ENCODE measurements at places on chromosomes 4 and X.
A peak's percentile ranks its signal among the peaks of the same experiment; 100 is the strongest.

GRCh38 chr4:41991916-41992767, 1.8 kb downstream of the SLC30A9 start:
- no peak for DNase-seq

DNA sequence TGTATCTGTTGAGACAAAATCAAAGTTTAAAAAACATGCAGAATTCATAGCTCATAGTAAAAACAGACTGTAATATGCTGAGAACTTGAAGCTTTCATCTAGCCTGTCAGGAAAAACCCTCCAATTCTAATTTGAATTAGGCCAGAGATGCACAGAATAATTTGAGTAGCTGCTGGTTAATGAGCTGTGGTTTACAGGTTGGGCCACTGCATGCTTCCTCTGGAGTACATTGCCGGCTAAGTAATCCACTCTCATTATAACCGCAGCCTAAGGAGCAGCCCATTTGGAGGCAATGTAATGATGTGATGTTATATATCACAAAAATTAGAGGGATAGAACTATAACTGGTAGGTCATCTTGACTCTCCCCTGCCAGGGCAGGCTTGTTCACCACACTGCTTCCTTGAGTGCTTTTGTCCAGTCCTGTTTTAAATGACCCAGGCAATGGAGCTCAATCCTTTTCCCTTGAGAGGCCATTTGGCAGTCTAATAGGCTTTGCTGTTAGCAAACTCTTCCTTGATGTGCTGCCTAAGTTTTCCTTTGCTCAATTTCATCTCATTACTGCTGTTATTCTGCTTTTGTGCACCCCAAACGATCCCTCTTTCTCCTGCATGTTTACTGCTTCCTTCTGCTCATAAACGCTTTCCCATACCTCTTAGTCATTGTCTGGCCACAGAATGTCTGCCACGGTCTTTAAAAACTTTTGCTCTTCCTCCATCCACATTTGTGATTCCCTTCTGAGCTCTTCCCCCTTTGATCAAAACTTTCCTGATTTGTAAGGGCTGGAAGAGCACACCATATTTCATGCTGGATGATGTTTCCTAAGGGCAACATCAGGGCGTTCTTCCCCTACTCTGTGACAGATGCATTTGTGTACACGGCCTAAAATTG, 230.9 kb downstream of the C4orf33 start:
- no peak for DNase-seq

DNA sequence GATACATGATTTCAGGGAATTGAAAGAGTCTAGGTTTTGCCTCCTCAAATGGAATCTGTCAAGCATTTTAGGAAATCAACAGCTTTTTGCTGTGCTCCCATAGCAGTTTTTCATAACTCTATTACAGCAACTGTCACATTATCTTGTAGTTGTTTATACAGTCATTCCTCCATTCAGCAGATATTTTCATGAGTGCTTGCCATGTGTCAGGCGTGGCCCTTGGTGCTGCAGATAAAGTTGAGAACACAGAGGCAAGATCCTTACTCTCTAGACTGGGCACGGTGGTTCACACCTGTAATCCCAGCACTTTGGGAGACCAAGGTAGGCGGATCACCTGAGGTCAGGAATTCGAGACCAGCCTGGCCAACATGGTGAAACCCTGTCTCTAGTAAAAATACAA, 67.3 kb downstream of the MCUB start:
- DNase-seq: no peak

DNA sequence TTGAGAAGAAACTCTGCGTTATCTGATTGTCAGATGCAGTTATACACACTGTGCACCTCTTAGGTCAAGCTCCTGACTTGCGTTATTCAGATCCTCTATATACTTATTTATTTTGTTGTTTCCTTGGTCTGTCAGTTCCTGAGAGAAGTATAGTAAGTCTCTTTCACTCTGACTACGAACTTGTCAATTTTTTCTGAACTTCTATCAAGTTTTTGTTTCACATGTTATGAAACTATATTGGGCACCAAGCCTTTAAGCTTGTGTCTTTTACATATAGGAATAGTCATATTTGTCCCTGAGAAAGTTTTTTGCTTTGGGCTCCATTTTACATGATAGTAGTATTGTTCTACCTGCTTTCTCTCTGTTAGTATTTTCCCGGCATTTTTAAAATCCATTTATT, 31.7 kb downstream of the ZNF275 start:
- DNase-seq: no peak

- peak; percentile 67 for DNase-seq
Observed at GRCh38 chrX:77899081-77899828, at the start of gene COX7B. Gene COX7B, plus strand, starts transcription at chrX:77899468. Its CDS starts 86 bp downstream, at chrX:77899554.

GRCh38 chr4:6497796-6498195, 25.4 kb upstream of the PPP2R2C start:
- no peak for DNase-seq

- no peak for DNase-seq
Observed at GRCh38 chr4:169815606-169816005, 57.9 kb upstream of the HPF1 start.

DNA sequence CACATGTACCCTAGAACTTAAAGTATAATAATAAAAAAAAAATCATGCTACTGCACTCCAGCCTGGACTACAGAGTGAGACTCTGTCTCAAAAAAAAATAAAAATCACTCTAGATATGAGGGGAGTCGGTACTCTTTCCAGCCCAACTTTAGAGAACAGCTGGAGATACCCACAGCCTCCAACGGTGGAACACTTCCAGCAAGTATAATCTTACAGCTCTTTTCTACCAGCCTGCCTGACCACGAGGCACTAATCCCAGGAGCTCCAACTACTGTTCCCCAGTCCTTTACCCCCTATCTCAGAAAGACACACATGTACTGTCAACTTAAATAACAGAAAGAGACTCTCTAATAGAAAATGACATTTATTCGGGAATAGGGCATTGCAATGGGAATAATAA, 46.8 kb downstream of the STEEP1 start:
- DNase-seq: no peak

DNA sequence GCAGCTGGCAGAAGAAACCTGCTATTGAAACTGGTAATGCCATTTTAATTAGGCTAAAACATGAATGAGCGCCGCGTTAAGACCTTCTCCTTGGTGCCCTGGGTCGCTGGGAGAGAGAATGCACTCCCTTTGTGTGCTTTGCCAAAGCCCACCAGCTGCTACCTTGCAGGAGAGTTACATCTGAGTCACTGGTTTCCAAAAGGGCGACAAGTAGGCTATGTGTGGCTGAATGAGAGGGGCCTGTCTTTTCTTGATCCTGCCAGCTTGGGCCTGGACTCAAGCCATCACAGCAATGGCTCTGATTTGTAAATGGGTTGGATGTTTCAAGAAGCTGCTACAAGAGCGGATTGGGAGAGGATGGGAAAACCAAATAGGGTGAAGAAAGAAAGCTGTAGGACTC, 81.5 kb downstream of the NHS start:
- DNase-seq: peak; percentile 55

- no peak for DNase-seq
Observed at GRCh38 chr4:48499551-48500066, 9.6 kb downstream of the ZAR1 start.

DNA sequence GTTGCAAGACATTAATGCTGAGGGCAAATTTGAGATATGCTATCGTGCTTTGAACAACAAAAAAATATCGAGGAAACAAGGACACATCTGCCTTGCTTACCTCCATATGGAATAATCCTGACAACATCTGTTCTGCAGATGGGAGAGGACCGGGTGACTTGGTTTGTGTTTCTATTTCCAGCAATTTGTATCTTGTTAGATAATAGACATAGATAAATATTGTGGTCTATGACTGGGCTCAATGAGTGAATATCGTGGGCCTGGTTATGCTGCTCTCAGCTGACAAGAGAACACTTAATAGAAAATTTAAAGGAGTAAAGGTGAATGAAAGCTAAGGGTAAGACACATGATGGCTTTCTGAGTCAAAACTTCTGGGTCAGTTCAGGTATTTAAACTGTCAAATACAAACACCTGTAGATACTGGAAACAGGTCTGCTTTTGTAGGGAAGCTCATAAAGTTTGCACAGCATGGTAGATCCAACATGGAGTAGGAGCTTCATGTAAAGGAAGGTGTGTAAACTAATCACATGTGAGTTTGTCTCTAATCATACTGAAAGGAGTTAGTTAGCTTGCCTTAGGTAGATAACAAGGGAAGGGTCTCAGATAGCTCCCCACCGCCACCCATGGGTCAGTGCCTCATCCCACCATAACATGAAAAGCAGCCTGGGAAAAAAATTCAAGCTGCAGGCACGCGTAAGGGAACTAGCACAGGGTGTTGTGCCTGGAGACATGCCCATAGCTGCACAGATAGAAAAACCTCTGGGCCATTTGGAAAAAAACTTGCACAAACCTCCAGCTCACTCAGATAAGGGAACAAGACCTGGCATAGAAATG, 904.1 kb upstream of the EPHA5 start:
- no peak for DNase-seq

DNA sequence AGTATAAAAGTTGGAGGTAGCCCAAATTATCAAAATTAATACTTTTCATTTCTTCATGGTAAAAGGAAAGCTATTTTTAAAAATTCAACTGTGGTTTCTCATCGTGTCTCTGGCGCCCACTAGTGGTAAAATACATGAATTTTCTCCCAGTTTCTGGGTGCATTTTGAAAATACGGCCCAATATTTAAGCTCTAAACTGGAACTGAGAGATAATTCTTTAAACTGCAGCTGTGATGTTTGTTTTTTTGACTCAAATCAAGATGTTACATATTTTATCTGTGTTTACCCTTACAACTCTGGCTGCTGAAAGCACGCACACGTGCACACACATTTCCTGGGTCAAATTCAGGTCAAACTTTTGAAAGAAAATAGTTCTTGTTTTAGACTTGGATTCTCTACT, 123.9 kb upstream of the ACSL4 start:
- no peak for DNase-seq

DNA sequence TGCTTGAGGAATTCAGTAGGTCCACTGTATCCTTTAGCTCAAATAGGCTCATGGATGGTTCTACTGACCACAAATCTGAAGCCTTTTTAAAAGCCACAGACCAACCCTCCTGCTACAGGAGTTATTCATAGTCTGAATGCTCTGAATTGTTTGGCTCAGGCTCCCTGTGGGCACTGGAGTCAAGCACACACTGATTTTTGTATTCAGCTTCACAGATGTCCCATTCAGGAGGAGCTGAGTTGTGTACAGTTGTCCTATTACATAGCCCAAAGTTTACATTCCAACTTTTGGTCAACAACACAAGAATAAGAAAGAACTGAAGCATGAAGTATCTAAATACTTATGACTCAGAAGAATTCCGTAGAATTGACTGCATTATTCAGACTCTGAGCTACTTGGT, 243.9 kb downstream of the UNC5C start:
- DNase-seq: no peak

- peak; percentile 78 for DNase-seq
Observed at GRCh38 chr4:106502106-106502699, 133.6 kb upstream of the GIMD1 start.

DNA sequence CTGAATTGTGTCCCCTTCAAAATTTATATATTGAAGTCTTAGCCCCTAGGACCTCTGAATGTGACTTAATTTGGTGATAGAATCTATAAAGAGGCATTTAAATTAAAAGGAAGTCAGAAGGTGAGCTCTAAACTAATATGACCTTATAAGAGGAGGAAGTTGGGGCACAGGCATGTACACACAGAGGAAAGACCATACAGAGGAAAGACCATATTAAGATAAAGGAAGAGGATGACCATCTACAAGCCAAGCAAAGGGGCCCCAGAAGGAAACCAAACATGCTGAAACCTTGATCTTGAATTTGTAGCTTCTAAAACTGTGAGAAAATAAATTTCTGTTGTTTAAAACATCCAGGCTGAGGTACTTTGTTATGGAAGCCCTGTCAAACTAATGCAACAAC, 26.9 kb upstream of the CYBB start:
- DNase-seq: no peak

GRCh38 chr4:168451331-168451730, 29.0 kb downstream of the DDX60L start:
- DNase-seq: no peak

DNA sequence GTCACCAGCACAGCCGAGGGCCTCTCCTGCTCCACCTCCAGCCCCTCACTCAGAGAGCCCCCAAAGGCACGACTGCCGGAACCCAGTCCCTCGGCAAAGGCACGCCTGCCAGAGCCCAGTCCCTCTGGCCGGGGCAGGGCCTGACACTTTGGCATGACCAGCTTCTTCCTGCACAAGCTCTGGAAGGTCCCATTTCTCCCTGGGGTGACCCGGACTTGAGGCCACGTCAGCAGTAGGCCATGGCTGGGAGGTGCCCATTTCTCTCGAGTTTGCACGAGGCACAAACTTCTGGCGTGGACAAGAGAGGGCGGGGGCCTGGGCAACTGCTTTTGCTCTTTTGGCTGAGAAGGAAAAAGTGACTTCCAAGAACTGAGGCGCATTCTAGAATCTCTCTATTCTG, 62.2 kb upstream of the GPR78 start:
- no peak for DNase-seq

DNA sequence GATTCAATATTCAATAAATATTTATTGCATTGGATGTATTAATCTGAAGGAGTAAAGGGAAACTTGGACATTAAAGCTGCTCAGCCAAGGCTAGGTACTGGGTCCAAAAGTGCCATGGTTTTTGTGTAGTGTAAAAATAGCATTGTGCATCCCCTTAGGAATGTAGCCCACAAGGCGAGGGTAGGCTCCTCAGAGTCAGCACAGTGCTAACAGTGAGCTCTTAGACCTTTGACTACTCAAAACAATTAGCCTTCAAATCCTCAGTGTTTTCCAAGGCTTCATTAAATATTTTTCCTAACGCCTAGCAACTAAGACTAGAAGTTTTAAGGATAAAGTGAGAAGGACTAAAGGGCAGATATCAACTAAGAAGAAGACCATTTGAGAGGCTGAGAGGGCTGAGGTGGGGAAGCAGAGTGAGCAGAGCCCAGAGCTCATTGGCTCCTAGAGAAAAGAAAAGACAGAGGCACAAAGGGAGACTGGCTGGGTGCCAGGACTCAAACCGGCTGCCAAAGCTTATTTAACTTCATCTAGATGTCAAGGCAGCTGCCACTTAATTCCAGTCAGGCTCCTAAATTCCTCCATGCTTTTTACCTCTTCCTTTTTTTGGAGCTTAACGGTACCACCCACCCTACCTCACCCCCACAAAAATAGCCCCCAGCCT, 17.0 kb downstream of the PRKG2 start:
- no peak for DNase-seq

DNA sequence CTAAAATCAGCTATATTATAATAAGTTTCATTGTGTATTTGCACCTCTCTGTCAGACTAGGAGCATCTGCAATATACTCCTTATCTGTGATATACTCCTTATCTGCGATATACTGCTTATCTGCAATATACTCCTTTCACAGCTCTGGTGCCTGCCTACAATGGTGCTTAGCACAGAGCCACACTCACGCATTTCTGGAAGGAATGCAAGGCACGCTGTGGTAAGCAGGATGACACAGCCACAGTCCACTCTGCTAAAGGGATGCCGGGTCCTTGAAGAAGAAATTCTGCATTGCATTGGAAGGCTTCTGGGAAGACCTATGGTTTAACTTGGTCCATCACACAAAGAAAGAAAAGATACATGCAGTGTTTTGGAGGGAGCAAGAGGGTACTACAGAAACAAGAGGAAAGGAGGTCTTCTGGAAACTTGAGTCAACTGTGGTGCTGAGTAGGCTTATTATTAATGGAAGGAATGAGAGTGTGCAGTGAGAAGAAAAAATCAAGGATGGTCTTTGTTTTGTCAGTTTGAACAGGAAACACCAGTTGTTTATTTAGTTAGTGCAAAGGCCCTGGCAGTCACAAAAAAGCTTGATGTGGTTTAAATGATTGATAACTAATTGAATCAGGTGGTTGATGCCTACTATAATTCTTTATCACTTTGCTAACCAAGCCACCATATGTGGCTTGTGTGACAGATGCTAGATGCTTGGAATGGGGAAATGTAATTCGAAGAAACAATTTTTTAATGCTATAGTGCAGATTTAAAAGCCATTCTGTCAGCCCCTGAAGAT, 342.3 kb downstream of the GRXCR1 start:
- no peak for DNase-seq

GRCh38 chr4:149995134-149995756, 83.0 kb upstream of the DCLK2 start:
- DNase-seq: no peak
